ENCODE measurements at places on chromosomes 7 and 10. TPM values are rescaled to one million over a fixed set of nuclear protein-coding genes. Genes with fewer than 3 reads are reported as not detected.

- no peak for DNase-seq
Observed at GRCh38 chr7:80651471-80651870, 13.0 kb downstream of the CD36 start.

DNA sequence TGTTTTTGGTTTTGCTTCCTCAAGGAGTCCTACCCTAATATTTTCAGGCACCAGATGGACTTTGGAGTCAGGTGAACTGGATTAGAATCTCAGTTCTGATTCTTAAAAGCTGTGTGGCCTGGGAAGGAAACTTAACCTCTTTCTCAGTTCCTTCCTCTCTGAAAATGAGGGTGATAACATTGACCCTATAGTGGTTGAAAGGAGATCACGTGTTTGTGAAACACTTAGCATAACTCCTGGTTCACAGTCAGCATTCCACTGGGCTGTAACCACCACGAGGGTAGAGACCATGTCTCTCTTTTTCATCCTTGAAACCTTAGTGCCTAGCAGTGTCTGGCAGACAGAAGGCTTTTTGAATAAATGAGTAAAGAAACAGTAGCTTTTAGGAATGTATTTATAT, 16.7 kb downstream of the LSMEM1 start:
- no peak for DNase-seq

GRCh38 chr7:47796347-47796746, 151.9 kb downstream of the PKD1L1 start:
- DNase-seq = no peak

DNA sequence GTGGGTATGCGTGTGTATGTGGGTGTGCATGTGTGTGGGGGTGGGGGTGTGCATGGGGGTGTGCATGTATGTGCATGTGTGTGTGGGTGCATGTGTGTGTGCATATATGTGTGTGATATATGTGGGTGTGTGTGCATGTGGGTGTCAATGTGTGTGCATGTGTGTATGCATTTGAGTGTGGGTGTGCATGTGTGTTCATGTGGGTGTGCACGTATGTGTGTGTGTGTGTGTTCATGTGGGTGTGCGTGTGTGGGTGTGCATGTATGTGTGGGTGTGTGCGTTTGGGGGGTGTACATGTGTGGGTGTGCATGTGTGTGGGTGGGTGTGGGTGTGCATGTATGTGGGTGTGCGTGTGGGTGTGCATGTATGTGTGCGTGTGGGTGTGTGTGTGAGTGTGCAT, 42.6 kb downstream of the GTF2IRD1 start:
- DNase-seq = no peak

Gene GOLGA7B
- 0.19 TPM for polyA plus RNA-seq

Gene PRSS58
- not detected for polyA plus RNA-seq

Gene ZNF117
- 1.5 TPM for polyA plus RNA-seq

GRCh38 chr7:139981511-139981895, 81.2 kb downstream of the PARP12 start:
- no peak for DNase-seq

DNA sequence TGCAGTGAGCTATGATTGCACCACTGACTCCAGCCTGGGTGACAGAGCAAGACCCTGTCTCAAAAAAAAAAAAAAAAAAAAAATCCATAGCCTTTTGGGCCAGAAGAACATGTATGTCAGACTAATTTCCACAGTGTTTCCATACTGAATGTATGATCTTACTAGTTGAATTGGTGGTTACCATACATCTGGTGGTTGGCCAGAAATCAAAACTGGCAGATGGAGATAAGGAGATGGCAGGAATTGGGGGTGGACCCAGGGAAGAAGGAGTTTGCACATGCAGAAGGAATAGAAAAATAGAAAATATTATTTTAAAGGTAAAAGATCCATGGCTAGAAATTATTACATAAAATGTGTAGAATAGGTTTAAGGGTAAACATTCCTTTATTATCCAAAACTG, 3.7 kb upstream of the ATOH7 start:
- DNase-seq = no peak

- no peak for DNase-seq
Observed at GRCh38 chr10:131920693-131921092, 19.9 kb downstream of the PPP2R2D start.

Measured in heart left ventricle (tissue), 16 donors.